ENCODE measurements at places on chromosomes 7 and 10.

DNA sequence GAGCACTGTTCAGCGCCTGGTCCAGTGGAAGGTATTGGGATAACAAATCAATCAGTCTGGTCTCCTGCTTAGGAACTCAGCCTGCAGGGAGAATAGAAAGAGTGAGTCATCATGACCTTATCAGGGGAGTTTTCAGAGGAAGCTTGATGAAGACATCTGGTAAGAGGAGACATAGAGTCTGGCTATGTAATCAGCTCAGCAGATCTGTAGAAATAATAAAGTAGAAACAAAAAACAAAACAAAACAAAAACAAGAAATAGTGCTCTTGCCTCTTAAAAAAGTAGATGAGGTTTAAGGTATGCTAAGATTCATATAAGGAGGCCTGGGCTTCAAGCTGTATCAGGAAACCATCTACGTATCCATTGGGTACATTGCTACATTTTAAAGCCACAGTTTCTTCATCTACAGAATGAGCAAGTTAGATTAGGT is 14.4 kb downstream of the TAS2R41 start:
- no peak for DNase-seq

DNA sequence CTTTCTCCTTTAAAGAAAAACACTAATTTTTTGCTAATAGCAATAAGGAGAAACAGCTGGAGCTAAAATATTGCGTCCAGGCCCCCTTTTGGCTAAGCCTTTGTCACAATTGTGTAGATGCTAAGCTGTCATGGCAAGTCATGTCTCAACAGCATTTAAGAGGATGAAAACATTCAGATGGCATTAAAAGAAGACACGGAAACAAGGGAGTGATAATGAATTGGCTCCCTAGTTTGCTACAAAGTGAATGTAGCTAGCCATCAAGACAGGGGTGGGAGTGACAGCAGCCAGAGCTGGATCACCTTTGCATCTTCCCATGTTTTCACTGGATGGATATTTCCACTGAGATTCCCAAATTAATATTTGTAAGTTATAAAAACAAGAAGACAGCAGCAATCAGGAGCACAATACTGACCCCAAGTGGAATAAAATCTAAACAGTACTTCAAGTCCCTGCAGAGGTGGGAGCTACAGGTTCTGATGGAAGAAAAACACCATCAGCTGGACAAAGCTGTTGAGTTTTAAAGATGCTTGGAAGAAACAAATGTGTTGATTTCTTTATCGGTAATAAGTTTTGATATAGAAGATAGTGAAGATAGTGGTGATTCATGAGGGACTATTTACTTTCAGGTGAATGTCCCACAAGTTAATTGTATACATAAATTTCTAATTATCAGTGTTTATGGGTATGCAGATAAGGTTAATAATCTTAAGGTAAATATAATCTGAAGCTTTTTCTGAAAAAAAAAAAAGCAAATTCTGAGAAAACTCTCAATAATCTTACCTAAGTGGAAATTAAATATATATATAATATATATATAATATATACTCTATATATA is 129.4 kb downstream of the SLC16A9 start:
- no peak for DNase-seq

- DNase-seq = no peak
These were observed 723.5 kb upstream of the POM121L12 start for GRCh38 chr7:52311886-52312285.

DNA sequence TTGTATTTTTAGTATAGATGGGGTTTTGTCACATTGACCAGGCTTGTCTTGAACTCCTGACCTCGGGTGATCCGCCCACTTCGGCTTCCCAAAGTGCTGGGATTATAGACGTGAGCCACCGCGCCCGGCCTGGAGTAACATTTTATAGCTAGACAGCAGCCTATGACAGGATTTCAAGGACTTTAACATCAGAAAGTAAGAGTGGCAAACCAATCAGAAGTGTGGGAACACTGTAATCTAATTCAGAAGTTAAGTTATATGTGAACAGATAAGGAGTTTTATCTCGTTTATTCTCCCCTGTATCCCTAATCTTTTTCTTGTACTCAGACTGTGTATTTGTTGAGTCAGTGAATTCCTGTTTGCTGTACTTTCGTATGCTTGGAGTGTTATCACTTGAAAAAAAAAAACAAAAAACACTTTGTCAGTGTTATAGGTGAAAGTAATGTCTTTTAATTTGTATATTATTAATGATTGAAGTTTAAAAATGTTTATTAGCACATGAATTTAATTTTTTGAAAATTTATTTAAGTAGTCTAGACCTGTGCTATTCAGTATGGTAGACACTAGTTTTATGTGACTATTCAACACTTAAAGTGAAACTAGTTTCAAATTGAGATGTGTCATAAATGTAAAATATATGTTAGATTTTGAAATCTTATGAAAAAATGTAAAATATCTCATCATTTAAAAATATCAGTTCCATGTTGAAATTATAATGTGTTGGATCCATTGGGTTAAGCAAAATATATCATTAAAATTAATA is 38.6 kb downstream of the RSBN1L start:
- DNase-seq = no peak

DNA sequence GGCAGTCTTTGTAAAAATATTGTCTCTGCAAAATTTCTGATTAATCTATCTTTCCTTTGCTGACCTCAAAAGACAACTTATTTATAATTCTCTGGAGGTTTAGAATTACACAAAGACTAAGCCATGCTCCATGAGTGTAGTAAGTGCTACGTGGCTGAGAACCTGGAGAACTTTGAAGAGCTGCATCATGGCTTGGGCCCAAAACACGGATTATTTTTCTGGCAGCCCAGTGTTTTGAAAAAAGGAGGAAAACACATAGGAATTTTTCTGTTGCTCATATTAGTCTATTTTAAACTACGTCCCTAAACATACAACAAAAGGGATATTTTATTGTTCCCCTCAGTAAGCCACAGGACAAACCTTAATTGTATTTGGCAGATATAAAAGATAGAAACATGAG is 360.7 kb upstream of the MYO3A start:
- no peak for DNase-seq

DNA sequence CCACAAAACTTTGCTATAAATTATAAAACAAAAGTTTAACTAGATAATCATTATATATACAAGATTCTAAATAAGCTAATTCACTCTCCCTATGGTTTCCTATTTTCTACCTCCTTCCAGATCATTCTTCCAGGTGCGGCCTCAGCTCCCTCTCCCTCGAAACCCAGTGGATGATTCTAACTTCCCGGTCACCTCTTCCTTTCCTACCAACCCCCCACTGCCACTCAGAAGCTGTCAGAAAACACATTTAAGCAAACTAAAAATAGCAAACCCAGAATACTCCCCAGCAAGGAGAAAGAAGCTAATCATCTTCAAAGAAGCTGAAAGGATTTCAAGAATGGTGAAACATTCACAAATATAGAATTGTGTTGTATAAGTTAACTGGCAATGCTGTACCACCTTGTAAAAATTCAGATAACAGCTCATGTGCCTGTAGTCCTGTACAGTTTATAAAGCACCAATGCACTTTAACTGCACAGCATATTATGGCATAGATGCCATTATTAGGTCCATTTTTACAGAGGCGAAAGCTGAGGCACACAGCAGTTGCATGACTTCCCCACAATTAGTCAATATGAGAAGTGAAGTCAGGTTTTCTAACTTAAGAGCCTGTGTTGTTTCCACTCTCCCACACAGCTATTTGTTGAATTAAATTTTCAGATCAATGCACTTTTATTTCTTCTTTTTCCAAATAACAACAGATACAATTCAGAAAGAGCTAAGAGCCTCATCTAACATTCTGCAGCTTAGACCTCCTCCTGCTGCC is 13.7 kb upstream of the DNTT start:
- DNase-seq = no peak

- DNase-seq = no peak
These were observed 476.1 kb upstream of the MGMT start for GRCh38 chr10:128990986-128991385.

DNA sequence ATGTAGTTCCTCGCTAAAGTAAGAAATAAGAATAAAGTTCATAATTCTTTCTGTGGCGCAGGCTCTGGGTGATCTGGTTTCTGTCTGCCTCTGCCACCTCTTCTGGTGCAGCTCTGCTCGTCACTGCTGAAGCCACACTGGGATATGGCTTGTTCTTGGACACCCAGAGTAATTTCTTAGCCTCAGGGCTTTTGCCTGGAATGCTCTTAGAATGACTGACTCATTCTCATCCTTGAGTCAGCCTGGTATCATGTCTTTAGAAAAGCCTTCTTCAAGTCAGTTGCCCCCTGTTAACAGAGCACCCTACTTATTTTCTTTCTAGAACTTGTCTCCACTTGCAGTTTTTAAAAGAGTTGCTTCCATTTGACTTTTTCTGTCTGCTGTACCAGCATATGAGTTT is 2.0 kb downstream of the ZSCAN25 start:
- no peak for DNase-seq

DNA sequence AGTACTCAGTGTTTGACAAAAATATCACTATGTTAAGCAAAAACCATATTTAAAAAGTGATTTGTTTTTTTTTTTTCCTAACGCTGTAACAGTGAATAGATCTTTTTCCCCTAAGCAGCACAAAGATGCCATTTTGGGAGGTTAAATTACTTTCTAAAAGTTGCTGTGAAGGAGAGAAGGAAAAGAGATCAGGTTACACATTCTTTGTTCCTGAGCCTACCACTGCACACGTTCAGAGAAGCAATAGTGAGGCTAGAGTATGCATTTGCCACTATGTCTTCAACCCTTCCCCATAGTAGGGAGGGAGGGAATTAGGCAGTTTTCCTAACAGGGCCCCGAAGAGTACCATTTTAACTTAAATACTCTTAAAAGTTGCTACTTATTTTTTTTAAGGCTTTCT is 38.9 kb downstream of the BMPR1A start:
- no peak for DNase-seq

DNA sequence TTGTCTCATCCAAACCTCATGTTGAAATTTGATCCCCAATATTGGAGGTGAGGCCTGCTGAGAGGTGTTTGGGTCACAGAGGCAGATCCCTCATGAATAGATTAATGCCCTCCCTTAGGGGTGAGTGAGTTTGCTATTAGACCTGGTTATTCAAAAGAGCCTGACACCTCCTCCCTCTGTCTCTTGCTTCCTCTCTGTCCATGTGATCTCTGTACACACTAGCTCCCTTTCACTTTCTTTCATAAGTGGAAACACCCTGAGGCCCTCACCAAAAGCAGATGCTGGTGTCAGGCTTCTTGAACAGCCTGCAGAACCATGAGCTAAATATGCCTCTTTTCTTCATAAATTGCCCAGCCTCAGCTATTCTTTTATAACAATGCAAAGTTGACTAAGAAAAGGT is 447.1 kb downstream of the MDFIC start:
- no peak for DNase-seq

DNA sequence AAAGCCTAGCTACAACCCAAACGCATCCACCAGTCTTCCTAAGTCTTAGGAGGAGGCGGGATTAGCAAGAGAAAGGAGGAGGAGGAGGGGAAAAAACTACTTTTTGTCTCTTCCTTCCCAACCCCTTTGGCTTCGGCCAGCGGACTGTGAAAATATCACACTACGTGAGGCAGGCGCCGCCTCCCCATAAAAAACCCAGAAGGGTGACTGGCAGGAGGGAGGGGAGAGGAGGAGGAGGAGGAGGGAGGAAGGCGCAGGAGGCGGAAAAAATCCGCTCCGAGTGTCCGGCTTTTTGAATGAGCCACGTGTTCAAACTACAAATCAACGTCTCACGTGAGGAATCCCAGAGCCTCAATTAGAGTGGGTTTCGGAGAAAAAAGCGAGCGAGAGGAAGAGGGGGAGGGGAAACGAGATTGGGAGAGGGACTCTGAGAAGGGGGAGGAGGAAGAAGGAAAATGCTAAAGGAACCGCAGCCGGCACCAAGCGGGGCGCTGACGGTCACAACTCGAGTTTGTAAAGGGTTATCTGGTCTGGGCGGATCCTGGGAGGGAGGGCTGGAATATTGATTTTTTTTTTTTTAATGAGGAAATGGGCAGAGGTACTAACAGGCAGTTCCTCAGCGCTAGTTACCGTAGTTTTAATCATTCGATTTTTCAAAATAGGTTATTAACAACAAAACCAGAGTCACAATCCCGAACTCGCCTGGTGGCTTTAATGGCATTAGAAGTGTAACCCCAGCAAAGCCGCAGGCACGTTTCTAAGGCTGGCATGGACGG is at the start of gene IGF2BP3:
IGF2BP3 (minus strand) TSS at position 162 of the 776 bp plus-strand sequence. CDS start 381 bp downstream, outside the sequence.
- DNase-seq = no peak

DNA sequence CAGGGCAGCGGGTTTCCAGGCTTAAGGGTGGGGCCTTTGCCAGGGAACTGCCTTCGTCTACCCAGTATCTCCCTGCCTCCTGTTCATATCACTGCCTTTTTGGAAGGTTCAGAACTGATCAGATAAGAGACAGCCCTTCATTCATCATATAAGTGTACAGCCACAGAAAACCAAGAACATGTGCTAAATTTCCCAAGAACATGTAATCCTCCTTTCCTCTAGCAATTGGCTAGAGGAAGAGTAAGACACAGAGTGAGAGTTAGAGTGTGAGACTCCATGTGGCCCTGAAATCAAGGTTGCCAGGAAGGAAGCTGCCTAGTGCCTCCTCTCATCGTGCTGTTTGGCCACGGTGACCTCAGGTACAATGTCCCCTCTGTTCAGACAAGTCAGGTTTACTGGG is 770.9 kb downstream of the TNS3 start:
- DNase-seq = no peak

- no peak for DNase-seq
These were observed 86.9 kb downstream of the SND1 start for GRCh38 chr7:127738859-127739258.

- no peak for DNase-seq
These were observed 109.5 kb downstream of the ADRA2A start for GRCh38 chr10:111186358-111186757.

DNA sequence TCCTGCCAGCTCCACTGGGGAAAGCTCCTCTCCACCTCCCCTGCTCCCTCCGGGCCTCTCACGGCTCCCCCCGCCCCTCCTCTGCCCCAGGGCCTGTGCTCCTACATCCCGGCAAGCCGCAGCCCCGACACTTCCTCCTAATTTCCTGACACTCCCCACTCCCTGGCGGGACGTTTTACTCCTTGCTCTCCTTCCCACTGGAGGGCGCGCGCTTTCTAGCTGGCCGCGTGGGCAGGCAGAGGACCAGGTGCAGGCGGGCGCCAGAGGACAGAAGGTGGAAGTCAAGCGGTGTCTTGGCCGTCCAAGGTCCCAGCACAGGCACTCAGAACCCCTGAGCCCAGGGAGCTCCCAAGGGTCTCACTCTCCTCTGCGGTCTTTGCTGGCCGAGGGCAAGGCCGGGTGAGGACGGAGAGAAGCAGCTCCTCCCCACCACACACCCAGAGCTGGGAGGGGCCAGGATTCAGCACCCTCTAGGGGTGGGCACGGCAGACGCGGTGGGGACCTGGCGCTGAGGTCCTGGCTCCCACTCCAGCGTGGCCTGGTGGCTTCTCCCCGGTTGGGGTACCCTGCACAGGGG is 19.1 kb downstream of the ADAM8 start:
- DNase-seq = no peak

- no peak for DNase-seq
These were observed 71.5 kb downstream of the AGMO start for GRCh38 chr7:15490291-15490690.

DNA sequence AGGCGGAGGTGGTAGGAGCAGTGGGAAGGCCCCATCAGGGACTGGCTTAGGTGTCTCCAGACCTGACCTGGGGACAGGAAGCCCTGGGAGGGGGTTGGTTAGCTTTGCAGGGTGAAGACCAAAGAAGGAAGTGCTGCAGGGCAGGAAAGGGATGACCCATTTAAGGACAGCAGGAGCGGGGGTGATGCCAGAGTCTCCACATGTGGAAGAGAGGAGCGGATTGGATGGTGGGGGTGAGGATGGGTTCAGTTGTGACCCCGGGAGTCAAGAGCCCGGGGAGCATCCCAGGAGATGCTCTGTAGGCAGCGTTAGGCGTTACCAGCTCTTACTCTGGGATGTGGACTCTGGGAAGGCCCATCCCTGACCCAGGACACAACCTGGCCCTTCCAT is 3.1 kb upstream of the LDB3 start:
- DNase-seq = no peak

- no peak for DNase-seq
These were observed 206.5 kb downstream of the SORCS1 start for GRCh38 chr10:106957823-106958588.
